HAP-1 (cell line): ENCODE measurements at places on chromosomes 6 and 20.

DNA sequence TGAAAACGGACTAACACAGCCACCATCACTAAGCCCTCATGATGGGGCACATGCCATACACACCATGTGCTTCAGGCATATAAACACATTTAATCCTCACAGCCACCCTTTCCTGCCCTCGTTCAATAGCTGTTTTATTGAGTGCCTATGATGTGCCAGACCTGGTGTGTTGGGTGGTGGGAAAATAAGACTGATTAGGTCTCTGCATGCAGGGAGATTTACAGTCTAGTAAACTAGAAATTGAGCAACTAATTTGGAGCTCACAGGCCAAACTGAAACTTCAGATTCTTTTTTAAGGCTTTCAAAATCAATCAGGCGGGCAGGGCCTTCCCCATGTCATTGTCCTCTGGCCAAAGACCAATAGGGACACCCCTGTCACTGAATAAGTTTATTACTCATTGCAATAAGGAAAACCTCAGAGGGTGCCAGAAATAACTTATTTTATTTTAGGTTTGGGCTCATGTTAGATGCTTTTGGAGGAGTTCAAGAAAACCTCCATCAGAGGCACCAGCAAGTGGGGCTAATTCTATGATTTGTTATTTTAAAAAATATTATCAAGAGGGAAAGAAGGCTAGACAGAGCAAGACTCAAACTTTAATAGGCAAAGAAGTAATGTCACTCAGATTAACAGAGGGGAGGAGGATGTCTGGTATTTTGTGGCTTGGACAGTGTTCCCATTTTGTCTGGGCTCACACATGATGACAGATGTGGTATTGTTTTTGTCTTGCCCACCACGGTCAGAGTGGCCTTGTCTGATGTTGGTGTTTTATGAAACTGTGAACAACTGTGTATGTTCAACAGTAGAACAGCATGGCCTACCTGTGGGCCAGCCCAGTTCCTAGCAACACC, 12.0 kb downstream of the ZFP64 start:
- DNase-seq: no peak

- peak; percentile 96 for DNase-seq
Measured at GRCh38 chr6:128520436-128521281, at the start of gene PTPRK. TSS of gene PTPRK (minus strand) at chr6:128520599. CDS start at chr6:128520358, 241 bp downstream.

- no peak for DNase-seq
Measured at GRCh38 chr6:22108199-22108598, 188.6 kb downstream of the PRL start.

- no peak for DNase-seq
Measured at GRCh38 chr6:129273161-129273560, 390.2 kb downstream of the LAMA2 start.

DNA sequence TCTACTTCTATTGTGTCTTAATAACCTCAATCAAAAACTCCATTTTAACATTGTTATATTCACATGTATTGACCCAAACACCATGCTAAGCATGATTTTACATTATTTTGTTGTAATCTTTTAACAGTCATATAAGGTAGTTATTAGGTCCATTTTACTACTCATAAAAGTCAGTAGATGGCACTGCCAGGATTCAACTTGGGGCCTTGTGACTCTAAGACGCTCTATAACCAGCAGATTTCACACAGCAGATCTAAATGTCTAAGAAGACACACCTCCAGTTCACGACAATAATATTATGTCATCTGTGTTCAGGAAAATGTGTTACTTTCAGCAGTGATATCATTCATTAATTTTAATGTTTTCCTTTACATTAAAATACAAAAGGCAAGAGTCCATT, 88.0 kb downstream of the FRK start:
- no peak for DNase-seq

- no peak for DNase-seq
Measured at GRCh38 chr6:126904176-126904575, 214.3 kb upstream of the RSPO3 start.

DNA sequence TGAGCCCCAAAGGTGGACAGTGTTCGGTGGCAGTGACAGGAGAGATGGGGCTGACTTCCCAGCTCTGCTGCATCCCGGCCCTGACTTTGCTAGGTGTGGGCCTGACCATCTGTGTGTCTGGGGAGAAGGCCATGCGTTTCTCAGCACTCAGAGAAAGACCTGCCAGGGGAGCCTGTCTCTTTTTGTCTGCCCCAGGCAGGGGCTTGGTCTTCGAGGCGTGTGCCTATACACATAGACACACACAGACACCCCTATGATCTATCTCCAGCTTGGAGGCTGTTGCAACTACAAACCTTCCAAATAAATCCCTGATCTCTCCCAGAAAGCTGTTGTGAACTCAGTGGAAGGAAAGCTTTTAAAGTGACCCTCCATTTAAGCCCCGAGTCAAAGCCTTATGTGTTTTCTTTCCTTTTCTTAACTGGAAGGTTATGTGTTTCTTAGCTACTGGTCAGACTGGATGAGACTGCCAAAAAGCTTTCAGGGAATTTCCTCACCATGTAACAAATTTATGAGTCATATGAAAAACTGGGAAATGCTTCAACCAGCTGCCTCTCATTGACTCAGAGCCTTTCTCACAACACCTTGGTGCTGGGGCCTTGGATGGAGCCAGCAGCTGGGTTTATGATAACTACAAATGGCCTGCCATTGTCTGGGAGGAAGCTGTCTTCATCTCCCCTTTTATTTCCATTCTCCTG, 102.6 kb downstream of the CDC5L start:
- no peak for DNase-seq

GRCh38 chr6:20205722-20206161, 6.5 kb downstream of the MBOAT1 start:
- no peak for DNase-seq

DNA sequence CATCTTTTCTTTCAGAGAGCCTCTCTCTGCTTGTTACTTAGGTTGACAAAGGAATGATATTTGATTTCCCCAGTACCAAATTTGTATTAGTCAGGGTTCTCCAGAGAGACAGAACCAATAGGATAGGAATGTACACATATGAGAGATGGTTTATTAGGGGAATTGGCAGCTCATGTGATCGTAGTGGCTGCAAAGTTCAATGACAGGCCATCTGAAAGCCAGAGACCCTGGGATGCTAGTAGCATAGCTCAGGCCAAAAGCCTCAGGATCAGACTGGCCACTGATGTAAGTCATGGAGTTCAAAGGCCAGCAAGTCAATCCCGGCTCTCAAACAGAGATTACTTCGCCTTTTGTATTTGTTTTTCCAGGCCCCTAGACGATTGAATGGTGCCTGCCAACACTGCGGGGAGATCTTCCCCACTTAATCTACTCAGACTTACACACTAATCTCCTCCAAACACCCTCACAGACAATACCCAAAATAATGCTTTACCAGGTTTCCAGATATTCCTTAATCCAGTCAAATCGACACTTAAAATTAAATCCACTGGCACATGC, 215.5 kb downstream of the ALDH8A1 start:
- DNase-seq: no peak

- no peak for DNase-seq
Measured at GRCh38 chr6:41640426-41640825, 2.2 kb downstream of the MDFI start.

DNA sequence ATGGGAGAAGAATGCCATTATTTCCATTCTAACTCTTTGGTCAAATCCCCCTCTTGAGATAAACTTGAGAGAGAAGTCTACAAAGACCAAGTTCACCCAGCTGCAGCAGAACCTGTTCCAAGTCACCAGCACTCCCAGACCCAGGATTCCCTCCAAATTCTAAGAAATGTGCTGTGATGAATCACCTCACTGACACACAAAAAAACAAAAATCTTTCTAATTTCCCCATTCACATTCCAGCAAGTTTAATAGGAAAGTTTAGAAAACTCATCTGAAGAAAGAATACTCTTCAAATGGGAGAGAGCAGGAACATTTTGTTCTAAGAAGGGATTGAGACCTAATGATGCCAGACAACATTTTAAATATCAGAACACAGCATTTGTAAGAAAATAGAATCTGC, 213.6 kb upstream of the PLCB4 start:
- DNase-seq: no peak

GRCh38 chr6:1436334-1437306, 47.2 kb downstream of the FOXF2 start:
- DNase-seq: peak; percentile 76
